Heart right ventricle (tissue), 16 donors: ENCODE measurements at places on chromosomes 11 and 22. TPM values are rescaled to one million over a fixed set of nuclear protein-coding genes. Genes with fewer than 3 reads are reported as not detected.

GRCh38 chr11:16790486-16791190 is 52.2 kb downstream of the C11orf58 start:
- H3K36me3 ChIP-seq = no peaks in the 10 kb centered on the region
- H3K27ac ChIP-seq = peak overlapping the region; percentile 84
- H3K4me3 ChIP-seq = no peak overlapping the region
- no peak for DNase-seq

- no peak for DNase-seq
- no peaks in the 10 kb centered on the region for H3K27me3 ChIP-seq
- no peak overlapping the region for H3K27ac ChIP-seq
- no peak overlapping the region for H3K4me3 ChIP-seq
- no peaks in the 10 kb centered on the region for H3K4me1 ChIP-seq
These were observed 413.4 kb downstream of the SOX6 start for GRCh38 chr11:15942936-15943335.

DNA sequence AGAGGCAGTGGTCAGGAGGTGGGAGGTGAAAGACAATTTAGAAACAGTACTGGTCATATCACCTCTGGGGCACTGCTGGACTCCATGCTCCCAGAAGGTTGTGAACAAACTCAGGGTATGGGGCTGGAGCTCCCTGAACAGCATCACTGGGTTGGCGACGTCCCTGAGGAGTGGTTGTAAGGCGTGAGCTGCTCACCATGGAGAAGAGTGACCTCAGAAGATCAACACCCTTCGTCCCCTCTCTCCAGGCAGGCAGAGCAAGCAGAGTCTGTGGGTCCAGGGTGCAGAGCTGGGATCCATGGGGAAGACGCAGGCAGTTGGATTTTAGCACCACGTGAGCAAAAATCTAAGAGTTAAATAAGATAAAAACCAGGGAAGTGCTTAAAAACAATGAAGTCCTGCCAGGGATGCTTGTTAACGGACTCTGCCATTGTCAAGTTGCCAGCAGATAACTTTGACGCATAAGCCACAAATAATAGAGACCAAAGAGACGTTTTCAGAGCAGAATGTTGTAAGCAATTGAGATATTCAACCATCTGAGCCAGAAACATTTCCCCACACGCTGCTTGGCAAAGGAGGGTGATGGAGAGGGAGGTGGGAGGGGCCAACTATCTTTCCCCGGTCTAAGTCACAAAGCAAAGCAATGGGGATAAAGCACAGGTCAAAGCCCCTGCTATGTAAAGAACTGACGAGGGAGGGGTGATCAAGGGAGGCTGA is 13.6 kb downstream of the PNPLA5 start:
- no peak overlapping the region for H3K27ac ChIP-seq
- no peak overlapping the region for H3K4me3 ChIP-seq
- no peaks in the 10 kb centered on the region for H3K36me3 ChIP-seq
- H3K4me1 ChIP-seq = no peaks in the 10 kb centered on the region

DNA sequence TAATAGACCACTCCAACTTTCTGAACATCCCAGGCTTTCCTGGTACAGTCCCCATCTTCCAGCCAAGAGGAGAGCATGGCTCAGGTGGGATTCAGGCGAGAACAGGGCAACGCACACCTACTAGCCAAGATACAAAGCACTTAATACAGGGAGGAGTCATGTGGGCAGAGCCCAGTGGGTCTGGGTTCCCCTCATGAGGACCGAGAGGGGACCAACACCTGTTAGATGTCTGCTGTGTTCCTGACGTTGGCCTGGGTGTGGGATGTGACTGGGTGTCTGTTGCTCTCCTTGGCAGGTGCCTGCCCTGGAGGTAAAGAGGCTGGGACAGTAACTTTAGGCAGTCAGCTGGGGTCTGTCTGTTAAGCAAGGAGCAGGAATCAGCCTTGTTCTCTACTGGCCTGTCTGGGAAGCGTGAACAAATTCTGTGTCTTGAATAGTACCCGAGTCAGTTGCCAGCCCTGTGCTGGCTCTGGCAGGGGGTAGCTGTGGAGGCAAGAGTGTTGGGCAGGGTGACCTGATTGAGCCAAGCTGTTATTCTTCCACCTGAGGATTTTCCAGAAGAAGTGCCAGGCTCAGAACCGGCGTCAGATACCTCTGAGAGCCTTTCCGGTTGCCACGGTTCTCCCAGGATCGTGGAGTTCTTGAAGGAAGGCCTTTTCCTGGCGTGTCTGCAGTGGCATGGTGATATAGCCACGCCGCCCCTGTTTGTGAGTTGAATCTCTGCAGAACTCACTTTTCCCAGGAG is 56.3 kb downstream of the BCR start:
- H3K4me1 ChIP-seq = peaks cover 40% of the 10 kb centered on the region
- no peak overlapping the region for H3K27ac ChIP-seq
- DNase-seq = no peak
- no peak overlapping the region for H3K4me3 ChIP-seq
- H3K27me3 ChIP-seq = no peaks in the 10 kb centered on the region
- H3K36me3 ChIP-seq = no peaks in the 10 kb centered on the region

DNA sequence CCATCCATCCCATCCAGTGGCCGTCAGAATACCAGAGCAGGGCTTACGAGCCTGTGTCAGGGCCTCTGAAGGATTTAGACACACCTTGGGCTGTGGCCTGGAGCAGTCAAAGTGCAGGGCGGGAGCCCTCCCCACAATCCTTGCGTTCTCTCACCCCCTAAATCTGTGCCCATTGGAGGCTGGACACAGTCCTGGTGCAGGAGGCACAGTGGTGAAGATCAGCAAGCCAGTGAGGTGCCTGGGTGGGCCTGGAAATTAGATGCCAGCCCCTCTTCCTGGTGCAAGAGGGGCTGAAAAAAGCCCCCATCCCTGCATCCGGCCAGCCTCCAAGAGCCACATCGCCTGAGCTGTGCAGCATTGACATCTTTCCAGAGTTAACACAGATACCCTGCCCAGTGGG is 1045.8 kb downstream of the TBC1D22A start:
- no peaks in the 10 kb centered on the region for H3K4me1 ChIP-seq
- H3K4me3 ChIP-seq = no peak overlapping the region
- DNase-seq = no peak
- no peak overlapping the region for H3K27ac ChIP-seq
- peaks cover 26% of the 10 kb centered on the region for H3K27me3 ChIP-seq
- H3K36me3 ChIP-seq = no peaks in the 10 kb centered on the region

- DNase-seq = no peak
- no peak overlapping the region for H3K27ac ChIP-seq
- no peaks in the 10 kb centered on the region for H3K36me3 ChIP-seq
These were observed 357.0 kb downstream of the LRRC4C start for GRCh38 chr11:41102471-41102870.

GRCh38 chr22:46010951-46011626 is 34.1 kb upstream of the WNT7B start:
- H3K4me1 ChIP-seq = peaks cover 74% of the 10 kb centered on the region
- no peak overlapping the region for H3K4me3 ChIP-seq
- H3K27ac ChIP-seq = peak overlapping the region; percentile 64

DNA sequence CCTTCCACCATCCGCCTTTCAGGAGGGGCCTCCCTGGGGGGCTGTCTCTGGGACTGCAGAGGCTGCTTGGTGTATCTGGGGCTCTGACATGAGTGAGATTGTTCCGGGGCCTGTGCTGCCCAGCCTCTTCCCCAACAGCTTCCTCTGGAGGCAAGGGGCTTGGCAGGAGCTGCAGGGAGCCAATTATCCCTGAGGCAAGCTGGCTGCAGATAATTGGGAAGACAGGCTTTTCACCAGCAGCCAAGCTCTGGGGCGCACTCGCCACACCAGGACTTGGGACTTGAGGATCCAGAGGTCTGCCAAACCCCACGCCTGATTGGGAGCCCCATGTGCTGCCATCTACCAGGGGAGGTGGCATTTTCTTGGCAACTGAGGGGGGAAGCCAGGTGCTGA is 15.6 kb upstream of the RTN4R start:
- H3K27me3 ChIP-seq = peaks cover 4% of the 10 kb centered on the region
- no peak for DNase-seq
- no peak overlapping the region for H3K4me3 ChIP-seq
- no peaks in the 10 kb centered on the region for H3K4me1 ChIP-seq

- no peak for DNase-seq
- H3K27me3 ChIP-seq = no peaks in the 10 kb centered on the region
These were observed 32.2 kb downstream of the BRD1 start for GRCh38 chr22:49795521-49795920.

GRCh38 chr22:44595841-44596341 is 97.9 kb upstream of the RTL6 start:
- H3K4me3 ChIP-seq = no peak overlapping the region

Gene CREB3L1
- total RNA-seq = 27.5 TPM

Gene PDGFD
- 11.7 TPM for total RNA-seq

Gene EMSY
- total RNA-seq = 14.5 TPM

Gene ADORA2A
- total RNA-seq = 2.6 TPM

Gene OR4P4
- total RNA-seq = not detected

Gene ATG13
- 48.5 TPM for total RNA-seq

Gene UPB1
- total RNA-seq = 2.7 TPM

Gene MOV10L1
- total RNA-seq = 0.16 TPM

Gene GSTT2B
- 6.6 TPM for total RNA-seq

Gene SPATA19
- not detected for total RNA-seq
